ENCODE measurements at places on chromosomes 7 and 10.

DNA sequence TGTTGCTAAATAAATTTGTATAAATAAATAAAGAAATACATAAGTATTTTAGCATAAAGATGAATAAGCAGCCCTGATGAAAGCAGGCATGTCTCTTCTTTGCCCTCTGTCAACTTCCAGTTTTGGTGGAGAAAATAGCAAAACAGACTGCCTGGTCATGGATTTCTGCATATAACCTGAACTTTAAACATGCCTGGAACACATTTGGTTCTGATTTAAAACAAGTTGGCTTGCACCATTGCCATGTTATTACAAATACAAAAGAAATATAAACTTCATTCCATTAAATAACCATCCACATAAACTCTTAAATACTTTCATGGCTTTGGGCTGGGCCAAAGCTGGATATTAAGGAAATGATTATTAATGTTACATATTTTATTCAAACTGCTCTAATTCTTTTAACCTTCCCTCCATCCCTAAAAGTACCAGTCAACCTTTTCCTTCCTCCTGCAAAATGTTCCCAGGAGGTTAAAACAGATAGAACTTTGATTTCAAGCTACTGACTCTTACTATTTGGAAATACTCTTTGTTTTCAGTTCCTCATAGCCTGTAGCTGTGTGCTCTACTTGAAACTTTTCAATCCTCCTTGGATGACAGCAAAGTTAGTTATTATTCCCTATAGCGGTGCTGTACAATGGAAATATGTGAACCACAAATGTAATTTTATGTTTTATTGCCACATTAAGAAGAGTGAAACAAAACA is 96.3 kb downstream of the BICC1 start:
- no peak for DNase-seq

GRCh38 chr10:98445200-98445812 is 1.4 kb downstream of the HPS1 start:
- no peak for DNase-seq

- no peak for DNase-seq
Measured at GRCh38 chr7:2468227-2468626, 8.0 kb downstream of the GRIFIN start.

DNA sequence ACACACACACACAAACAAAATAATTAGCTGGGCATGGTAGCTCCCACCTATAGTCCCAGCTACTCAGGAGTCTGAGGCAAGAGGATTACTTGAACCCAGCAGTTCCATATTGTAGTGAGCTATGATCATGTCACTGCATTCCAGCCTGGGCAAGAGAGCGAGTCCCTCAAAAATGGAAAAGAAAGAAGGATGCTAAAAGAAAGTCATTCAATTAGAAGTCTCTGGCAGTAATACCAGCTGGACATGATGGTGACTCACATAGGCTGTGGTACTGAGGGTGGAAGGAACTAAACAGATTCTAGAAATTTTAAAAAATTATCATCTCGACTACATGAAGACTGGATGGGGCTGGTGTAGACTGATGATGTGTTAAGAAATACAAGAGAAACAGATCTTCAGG is 385.3 kb downstream of the ETV1 start:
- no peak for DNase-seq

DNA sequence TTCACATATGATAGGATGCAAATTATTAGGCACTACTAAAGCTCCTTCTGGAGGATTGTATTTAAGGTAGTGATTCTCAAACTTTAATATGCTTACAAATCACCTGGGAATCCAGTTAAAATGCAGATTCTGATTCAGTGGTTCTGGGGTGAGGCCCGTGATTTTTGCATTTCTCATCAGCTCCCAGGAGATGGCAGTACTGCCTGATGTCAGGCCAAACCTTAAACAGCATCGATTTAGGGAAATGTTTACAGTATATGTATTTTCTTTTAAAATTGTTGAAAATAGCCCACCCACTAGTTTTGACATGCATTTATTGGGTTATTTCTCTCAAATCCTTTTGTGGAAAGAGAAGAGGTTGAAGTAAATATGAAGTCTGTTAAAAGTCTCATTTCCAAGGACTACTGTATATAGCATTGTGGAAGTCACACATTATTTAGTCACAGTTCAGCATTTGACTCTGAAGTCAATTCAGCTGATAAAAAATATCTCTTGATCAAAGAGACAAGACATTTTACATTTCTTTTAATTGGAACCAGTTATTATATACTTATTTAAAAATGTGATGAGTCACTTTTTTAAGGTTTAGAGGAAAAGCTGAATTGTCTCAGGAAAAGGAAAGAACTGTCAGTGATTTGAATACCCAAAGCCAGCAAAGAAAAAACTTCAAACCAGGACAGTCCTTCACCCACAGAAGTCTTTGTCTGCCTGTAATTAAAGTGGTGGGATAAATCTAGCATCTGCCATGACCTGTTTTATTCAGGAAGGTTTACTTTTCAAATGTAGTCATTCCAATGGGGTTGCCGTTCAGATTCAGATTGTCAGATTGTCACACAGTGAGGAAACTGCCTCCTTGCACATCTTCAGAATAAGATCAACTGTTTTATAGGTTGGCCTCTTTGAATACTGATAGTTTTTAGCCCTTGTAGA is 21.1 kb upstream of the HBP1 start:
- no peak for DNase-seq

GRCh38 chr10:79361726-79362397 is 14.6 kb downstream of the PPIF start:
- no peak for DNase-seq

DNA sequence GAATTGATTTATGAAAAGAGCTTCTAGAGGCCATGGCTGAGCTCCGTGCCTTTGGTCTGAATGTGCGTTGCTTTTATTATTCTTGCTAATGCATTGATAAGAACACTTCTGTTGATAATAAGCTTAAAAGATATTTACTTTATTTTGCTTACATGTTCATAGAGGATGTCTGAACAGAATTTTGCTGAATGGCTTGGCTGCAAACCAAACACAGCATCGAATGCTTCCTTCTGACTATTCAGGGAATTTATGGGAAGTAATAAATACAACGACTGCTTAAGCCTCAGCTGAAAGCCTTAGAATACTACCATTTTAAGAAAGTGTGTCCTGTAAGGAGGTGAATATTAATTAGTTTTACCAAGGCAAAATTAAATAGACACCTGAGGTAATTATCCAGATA is 643.5 kb upstream of the POT1 start:
- DNase-seq = no peak

GRCh38 chr7:156279635-156280034 is 360.9 kb upstream of the RNF32 start:
- no peak for DNase-seq

DNA sequence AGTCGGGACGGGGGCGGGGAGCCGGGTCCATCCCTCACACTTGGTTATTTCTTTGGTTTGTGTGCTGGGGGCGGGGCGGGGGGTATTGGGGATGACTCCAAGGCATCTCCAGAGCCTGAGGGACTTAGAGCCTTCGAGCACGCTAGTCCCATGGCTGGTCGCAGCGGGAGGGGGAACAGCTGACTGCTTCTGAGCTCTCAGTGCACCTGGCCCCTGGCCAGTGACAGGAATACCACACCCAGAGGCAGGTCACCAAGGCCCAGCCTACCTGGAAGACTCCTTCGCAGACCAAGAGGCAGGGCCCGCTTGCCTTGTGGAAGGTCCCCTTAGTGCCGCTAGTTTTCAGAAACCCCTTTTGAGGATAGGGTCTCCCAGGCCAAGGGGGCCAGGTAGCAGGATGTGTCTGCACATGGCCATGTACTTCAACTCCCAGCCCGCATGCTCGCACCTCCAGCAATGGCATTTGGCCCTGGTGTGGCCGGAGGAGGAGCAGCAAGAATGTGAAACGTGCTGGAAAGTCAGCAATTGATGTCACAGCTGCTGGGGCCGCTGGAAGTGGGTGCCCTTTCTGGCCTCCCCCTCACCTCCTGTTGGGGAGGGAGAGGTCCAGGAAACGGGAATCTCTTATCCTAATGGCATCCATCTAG is 40.3 kb downstream of the AGAP3 start:
- no peak for DNase-seq
